ENCODE measurements at places on chromosomes 4 and X.
A peak's percentile ranks its signal among the peaks of the same experiment; 100 is the strongest.

DNA sequence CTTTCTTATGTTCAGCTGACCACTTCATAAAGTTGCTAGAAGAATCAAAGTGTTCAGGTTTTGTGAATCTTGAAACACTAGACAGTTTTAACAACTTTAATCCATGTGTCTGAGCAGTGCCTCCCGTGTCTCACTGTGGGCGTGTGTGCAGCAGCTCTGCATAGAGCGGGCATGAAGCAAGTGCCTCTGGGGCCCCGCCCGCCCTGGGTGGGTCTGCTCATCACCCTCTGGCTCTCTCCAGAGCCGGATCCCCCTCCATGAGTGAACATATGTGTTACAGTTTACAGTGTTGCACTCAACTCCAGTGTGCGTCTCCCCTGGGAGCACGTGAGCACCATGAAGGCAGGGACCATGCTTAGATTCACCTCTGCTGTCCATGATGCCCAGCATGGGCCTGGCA, 37.6 kb upstream of the CRMP1 start:
- DNase-seq = no peak

DNA sequence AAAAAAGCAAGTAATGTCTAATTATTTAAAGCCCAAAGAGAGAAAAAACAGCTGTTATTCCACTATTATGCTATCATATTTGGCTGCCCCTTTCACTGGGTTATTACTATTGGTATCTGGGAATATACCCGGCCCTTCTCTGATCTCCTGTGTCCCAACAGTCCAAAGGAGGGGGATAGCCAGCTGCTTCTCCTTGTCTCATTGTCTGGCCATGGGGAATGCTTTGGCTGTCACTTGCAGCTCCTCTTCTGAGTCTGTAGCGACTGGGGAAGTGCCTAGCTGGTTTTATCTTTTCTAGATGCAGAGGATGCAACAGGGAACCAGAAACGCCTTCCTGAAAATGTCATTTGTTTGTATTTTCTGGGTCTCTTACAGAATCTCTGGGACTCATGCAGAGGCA, 33.9 kb downstream of the MGARP start:
- DNase-seq = no peak

- DNase-seq = peak; percentile 25
Observed at GRCh38 chr4:39032218-39033085, at the start of gene TMEM156. TSS of gene TMEM156 (minus strand) at chr4:39032409. CDS start at chr4:39032313, 96 bp downstream.

- DNase-seq = no peak
Observed at GRCh38 chr4:158936238-158936637, 166.6 kb upstream of the RAPGEF2 start.

- no peak for DNase-seq
Observed at GRCh38 chr4:56976283-56976836, 1.0 kb downstream of the NOA1 start.

GRCh38 chr4:1842993-1843448, 12.9 kb downstream of the LETM1 start:
- DNase-seq = peak; percentile 88

GRCh38 chr4:123853651-123854050, 457.1 kb downstream of the SPRY1 start:
- no peak for DNase-seq

GRCh38 chr4:114321366-114321765, 277.2 kb upstream of the UGT8 start:
- DNase-seq = no peak

DNA sequence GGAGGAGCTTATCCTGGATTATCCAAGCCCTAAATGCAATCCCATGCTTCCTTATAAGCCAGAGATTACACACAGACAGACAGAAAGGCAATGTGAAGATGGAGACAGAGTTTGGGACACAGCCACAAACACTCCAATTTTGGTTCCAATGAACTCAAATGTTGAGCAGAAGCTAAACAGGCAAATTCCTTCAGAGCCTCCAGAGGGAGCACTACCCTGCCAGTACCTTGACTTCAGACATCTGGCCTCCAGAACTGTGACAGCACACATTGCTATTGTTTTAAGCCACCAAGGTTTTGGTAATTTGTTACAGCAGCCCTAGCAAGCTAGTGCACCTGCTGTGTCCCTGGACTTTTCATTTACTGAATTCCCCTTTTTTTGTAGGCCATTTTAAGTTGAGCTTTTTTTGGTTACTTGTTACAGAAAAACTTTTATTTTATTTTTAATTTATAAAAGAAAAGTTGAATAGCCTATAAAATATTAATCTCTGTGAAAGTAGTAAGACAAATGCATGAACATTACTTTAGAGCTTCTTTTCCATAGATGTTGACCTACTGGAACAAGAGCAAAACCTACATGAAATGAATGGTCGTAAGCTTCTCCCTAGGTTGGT, 33.4 kb upstream of the SRD5A3 start:
- DNase-seq = peak; percentile 56

- peak; percentile 48 for DNase-seq
Observed at GRCh38 chr4:54937501-54937900, 187.9 kb downstream of the KDR start.

GRCh38 chrX:46841346-46841745, 4.5 kb downstream of the RP2 start:
- peak; percentile 8 for DNase-seq

- DNase-seq = no peak
Observed at GRCh38 chr4:183814461-183814860, 90.6 kb upstream of the STOX2 start.

DNA sequence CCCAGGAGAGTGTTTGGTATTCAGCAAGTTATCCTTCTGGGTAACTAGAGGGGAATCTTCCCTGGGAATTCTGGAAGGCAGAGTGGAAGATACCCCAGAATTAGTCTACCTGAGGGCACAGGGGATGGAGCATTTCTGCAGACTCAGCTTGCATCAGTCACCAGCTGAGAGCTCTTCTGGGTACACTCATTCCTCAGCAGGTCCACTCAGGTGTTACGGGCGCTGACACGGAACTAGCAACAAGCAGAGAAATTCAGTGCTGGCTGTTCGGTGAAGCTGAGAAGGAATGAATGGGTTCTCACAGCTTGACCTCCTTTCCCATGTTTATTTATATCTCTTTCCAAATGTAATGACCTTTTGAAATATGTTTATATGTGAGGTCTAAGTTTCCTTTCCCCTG, 106.0 kb upstream of the PNPLA4 start:
- DNase-seq = no peak

- peak; percentile 36 for DNase-seq
Observed at GRCh38 chr4:184168406-184169019, 49.2 kb downstream of the ENPP6 start.

GRCh38 chr4:1413687-1414479, 7.6 kb upstream of the NKX1-1 start:
- DNase-seq = no peak

- peak; percentile 41 for DNase-seq
Observed at GRCh38 chr4:186700746-186701145, 22.9 kb downstream of the FAT1 start.

- DNase-seq = no peak
Observed at GRCh38 chrX:76420237-76420636, 7.3 kb upstream of the MAGEE1 start.

GRCh38 chrX:154530286-154530685, 14.3 kb upstream of the FAM3A start:
- no peak for DNase-seq

DNA sequence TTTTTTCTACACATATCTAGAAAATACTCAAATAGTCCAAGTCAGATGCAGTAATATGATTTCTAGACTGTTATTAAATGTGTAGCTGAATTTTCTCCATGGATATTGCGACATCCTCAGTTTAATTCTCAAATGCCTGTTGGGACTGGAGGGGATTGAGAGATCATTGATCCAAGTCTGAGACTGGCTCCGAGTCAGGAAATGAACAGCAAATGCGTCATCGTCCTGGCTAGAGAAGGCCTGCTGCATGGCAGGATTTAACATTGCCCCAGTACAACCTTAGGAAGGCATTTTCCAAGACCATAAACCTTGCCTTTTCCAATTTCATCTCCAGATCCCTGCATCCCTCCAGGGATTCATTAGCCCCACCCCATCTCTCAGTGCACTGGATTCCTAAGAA, 56.6 kb upstream of the SLC6A14 start:
- peak; percentile 9 for DNase-seq

DNA sequence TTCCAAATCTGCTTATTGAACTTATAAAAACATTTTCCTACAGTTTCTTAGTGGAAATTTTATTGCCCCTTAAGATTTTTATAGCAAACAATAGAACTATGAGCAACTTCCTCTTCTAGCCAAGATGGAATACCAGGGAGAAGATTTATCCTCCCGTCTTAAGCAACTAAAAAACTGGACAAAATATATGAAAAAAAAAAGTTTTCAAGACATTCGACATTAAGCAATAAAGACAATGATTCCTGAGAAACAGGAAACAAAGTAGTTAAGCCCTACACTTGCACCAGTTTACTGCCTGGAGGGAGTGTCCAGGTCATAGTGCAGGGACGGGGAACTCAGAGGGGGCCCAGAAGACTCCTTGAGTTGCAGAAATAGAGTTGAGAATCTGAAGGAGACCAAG, 516.1 kb upstream of the DIPK2B start:
- no peak for DNase-seq

DNA sequence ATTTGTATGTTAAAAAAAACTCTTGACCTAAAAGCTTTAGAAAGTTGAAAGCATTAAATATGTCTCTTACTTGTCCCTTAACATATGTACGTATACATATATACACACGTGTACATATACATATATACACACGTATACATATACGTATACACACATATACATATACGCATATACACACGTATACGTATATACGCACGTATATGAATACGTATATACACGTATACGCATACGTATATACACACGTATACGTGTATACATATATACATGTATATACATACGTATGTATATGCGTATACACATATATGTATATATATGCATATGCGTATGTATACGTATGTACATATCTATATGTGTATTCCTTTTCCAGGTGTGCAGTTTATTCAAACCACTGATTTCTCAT, 3.8 kb downstream of the KDM6A start:
- no peak for DNase-seq

DNA sequence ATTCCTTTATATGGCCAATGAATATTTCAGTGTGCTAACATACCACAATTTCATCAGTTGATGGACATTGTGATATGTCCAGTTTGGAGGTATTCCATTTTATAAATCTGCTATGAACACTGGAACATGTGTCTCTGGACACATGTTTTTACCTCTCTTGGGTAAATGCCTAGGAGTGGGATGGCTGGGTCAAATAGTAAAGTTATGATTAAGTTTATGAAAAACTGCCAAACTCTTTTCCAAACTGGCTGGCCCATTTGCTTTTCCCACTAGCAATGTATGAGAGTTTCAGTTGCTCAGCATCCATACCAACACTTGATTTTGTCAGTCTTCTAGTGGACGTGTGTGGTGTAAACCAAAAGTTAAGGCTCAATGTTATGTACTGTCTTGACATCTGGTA, 40.5 kb downstream of the CEP44 start:
- DNase-seq = no peak

DNA sequence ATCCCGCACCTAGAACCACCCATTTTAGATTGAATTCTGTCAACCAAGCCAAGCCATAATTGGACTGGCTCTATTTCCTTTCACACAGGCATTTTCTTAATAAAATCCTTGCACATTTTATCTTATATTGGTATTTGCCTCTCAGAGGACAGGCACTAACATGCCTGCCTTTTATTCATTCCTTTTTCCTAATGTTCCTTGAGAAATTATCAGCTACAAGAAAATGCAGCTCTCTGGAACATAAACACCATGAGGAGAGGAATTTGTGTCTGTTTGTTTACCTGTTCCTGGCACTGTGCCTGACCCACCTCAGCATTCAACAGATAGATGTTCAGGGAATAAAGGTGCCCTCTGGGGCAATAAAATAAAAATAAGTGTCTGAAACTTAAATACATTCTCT, 116.2 kb downstream of the PDHA2 start:
- DNase-seq = no peak

DNA sequence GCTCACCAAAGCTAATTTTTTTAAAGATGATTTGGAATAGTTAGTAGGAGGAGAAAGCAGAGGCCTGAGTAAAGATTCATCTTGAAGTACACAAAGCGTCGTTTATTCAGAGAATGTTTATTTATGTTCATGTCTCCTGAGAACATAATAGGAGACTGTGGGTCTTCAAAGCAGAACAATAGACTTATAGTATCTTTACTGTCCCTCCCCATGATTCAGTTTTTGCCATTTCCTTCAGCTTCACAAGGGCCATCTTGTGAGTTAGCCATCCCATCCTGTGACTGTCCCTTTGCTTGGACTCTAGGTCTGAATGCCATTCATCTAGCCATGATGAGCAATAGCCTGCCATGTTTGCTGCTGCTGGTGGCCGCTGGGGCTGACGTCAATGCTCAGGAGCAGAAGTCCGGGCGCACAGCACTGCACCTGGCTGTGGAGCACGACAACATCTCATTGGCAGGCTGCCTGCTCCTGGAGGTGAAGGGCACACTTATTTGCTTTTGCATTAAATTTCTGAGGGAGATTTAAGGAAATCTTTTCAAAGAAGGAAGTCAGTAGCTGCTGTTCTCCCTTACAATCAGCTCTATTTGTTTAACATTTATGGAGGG, 105.8 kb downstream of the NFKB1 start:
- DNase-seq = no peak

GRCh38 chr4:140742838-140743193, 13.4 kb downstream of the TBC1D9 start:
- DNase-seq = no peak

DNA sequence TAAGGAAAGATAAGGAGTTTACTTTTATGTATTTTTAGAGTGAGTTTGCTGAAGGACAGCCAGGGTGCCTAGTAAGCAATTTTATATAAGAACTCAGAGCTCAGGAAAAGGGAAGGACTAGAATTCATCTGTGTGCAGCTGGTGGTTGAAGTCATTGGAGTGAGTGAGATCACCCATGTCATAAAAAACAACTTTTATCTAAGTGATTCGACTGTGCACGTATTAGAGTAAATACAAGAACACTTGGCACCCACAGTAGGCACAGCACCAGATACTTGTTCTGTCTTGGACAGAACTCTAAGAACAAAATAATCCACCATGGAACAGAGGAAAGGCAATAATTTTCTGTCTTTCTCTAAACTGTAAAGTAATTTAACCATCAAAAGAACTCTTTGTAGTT, 31.6 kb downstream of the SYNPO2 start:
- peak; percentile 36 for DNase-seq

- no peak for DNase-seq
Observed at GRCh38 chrX:27860337-27860736, 52.5 kb downstream of the MAGEB10 start.

- DNase-seq = no peak
Observed at GRCh38 chr4:177667687-177668086, 225.4 kb upstream of the AGA start.

- no peak for DNase-seq
Observed at GRCh38 chr4:42080306-42080705, 72.1 kb downstream of the BEND4 start.

DNA sequence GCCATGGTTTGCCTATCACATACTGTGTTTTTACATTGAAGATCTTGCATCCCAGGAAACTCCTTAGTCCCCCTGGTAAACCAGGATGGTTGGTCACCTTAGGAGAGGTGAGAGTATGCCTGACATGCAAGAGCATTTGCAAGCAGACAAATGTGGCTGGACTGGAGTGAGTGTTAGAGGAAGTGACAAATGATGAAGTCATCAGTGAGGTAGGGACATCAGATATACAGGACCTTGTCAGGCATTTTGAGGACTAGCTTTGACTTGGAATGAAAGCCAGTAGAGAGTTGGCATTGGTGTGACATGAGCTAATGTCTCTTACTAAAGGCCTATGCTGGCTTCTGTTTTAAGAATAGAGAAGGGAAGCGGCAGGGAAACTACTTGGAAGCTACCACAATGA, 124.9 kb downstream of the FRMPD4 start:
- DNase-seq = no peak
